ENCODE measurements at places on chromosomes 16 and 17.

DNA sequence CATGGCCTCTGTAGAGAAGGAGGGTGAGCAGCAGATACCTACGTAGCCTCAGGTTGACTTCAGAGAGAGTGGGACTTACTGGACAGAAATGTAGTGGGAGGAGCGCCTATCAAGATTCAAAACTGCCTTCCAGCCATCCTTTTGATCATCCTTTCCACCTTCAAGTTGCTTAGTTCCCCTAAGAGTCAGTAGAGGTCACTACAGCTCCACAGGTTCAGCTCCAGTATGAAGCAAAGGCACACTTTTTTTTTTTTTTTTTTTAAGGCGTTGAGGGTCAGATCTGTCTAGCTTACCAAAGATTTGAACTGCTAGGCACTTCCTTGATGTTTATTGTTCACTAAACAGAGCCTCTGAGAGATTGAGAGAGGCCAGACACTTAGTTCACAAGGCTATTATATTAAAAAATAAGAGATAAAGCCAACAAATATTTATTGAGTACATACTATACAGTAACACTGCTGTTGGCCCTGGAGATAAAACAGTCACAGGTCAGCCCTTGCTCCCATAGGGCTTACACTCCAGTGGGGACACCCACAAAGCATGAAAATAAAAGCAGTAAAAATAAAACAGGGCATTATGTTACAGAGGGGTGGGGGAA, 3.1 kb downstream of the RNF227 start:
- DNase-seq, result peak; percentile 50

- DNase-seq, result no peak
Observed at GRCh38 chr17:60832151-60832585, 154.5 kb downstream of the BCAS3 start.

GRCh38 chr16:76441876-76442275, 164.7 kb downstream of the CNTNAP4 start:
- no peak for DNase-seq

DNA sequence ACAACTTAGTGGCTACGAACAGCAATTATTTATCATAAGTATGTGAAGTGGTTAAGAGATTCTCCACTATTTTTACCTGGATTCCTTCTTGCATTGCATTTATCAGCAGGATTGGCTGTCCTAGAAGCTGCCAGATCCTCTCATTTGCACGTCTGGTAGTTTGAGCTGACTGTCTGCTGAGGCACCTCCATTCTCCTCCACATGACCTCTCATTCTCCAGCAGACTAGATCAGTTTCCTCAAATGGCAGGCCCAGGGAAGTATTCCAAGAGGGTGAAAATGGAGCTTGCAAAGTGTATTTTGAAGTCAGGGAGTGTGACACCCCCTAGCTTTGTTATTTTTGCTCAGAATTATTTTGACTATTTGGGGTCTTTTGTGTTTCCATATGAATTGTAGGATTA, 870.1 kb downstream of the CDH11 start:
- no peak for DNase-seq

DNA sequence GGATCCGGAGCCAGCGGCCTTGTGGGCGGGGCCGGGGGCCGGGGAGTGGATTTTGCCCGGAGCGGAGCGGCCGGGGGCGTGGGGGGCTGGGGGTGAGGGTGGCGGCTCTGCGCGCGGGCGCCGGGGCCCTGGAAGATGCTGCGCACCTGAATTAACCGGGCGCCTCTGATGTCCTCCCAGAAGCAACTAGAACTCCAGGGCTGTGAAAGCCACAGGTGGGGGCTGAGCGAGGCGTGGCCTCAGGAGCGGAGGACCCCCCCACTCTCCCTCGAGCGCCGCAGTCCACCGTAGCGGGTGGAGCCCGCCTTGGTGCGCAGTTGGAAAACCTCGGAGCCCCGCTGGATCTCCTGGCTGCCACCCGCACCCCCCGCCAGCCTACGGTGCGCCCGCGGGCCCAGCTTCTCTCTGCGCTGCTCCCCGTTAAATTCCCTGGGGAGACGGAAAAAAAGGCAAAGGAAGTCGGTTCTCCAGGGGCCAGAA, 549 bp downstream of the SLC26A11 start:
- no peak for DNase-seq

DNA sequence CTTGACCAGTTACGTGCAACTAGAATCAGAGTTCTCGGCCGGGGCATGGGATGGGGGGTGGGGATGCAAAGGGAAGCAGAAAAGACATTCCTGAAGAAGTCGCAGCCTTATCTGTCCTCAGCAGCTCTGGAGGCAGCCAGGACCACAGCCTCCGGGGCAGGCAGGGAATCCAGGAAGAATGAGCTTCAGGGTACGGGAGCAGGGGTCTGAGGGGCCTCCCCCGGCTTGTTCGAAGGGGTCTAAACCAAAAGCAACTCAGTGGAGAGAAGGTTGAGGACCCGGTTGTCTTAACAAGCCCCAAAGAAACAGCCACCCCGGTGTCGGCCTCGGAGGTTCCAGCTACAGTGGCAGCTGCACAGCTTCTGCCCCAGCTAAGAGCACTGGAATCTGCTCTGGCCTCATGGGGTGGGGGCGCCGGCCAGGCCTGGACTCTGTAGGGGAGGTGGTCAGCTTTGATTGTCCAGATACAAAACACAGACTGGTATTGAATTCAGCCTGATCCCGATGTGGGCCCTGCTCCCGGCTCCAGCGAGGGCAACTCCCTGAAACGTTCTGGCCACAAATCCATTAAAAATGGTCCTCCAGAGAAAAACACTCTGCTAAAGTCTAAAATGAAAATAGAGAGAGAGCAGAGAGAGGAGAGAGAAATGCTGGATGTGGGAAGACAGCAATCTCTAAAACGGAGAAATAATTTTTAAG, 7.7 kb downstream of the HOXB4 start:
- DNase-seq, result no peak

- DNase-seq, result no peak
Observed at GRCh38 chr16:28067604-28068379, 4.3 kb upstream of the GSG1L start.

- no peak for DNase-seq
Observed at GRCh38 chr17:44801880-44802279, 28.2 kb downstream of the GJC1 start.

DNA sequence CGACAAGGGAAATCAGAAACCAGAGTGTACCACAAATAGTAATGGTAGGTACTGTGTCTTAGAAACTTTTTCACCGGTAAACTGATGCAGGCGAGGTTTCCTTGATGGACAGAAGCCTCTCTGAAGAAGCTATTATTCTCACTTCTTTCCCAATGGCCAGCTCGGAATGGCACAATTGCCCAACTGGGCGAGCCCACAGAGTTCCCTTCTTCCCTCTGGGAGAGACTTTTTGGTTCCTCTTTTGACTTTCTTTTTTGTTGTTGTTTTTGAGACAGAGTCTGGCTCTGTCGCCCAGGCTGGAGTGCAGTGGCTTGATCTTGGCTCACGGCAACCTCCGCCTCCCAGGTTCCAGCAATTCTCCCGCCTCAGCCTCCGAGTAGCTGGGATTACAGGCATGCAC, 16.9 kb downstream of the SLC43A2 start:
- no peak for DNase-seq

- no peak for DNase-seq
Observed at GRCh38 chr16:29790949-29791844, 646 bp downstream of the KIF22 start.

- peak; percentile 61 for DNase-seq
Observed at GRCh38 chr16:31265329-31266245, 5.8 kb downstream of the ITGAM start.

DNA sequence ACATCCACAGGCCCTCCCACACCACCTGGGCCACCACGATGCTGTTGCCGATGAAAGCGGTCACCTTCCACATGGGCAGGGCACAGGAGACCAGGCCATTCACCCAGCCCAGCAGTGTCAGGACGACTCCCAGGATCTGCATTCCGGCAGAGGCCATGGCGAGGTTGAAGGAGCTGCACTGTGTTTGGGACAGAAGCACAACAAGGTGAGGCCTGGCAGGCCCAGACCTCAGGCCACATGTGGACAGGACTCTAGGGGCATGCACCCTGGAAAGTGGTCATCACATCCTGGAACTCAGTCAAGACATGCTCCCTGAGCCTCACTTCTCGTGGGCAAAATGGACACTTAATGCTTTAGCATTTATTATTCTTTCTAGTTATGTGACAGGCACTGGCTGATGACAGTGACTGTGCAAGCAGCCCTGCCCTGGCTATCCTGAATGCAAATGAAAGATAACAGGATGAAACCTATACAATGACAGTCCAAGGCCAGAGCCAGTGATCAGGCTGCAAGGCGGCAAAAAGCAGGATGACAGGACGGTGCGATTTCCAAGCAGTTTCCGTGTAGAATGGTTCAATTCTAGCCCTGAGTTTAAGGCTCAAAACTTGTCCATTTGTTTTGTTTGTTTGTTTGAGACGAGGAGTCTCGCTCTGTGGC, 2.0 kb downstream of the CLDN6 start:
- no peak for DNase-seq

DNA sequence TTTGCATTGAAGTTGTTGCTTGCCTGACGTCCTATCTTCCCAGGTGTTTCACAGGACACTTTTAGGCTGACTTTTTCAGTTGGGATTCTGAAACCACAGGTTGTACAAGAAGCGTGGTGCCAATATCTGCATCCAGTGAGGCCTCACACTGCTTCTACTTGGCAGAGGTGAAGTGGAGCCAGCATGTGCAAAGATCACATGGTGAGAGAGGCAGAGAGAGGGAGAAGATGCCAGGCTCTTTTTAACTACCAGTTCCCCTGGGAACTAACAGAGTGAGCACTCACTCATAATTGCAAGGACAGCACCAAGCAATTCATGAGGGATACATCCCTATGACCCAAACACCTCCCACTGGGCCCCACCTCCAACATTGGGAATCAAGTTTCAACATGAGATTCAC, 5.8 kb upstream of the ABCA6 start:
- DNase-seq, result no peak

GRCh38 chr17:47423406-47424295, 99.9 kb downstream of the EFCAB13 start:
- DNase-seq, result no peak

GRCh38 chr16:58451265-58451689, 48.7 kb upstream of the NDRG4 start:
- DNase-seq, result no peak

GRCh38 chr17:82884341-82884969, 44.6 kb upstream of the ZNF750 start:
- DNase-seq, result no peak

GRCh38 chr17:68398691-68399637, 58.3 kb downstream of the WIPI1 start:
- DNase-seq, result peak; percentile 81

GRCh38 chr16:88634141-88634993, 4.0 kb upstream of the IL17C start:
- no peak for DNase-seq

DNA sequence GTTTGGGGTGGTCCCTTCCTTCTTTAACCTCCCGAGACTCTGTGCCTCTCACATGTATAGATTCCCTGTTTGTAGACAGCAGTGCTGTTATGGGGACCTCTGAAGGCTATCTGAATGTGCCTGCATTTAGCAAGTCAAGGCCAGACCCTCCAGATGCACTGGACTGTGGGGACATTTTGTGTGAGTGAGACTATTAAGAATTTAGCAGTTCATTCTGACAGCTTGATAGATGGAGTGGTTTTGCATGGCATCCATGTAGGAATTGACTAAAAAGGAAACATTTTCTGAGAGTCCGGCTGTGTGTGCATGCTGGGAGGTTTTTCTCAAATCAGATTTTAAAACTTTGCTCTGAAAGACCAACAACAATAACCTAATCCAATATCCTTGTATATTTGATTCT, 226.3 kb downstream of the MSI2 start:
- no peak for DNase-seq

DNA sequence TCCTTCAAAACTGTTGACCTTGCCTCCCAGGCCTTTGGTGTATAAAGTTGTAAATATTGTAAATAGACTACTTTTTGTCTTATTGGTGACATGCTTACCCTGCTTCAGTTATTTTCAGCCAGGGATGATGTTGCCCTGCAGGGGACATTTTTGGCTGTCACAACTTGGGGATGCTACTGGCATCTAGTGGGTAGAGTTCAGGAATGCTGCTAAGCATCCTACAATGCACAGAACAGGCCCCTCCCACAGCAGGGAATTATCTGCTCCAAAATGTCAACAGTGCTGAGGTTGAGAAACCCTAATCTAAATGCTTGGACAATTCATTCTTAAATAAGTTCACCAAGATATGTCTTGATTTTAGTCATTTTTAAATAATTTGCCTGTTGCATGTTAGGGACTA, 459.8 kb downstream of the PMP22 start:
- no peak for DNase-seq

DNA sequence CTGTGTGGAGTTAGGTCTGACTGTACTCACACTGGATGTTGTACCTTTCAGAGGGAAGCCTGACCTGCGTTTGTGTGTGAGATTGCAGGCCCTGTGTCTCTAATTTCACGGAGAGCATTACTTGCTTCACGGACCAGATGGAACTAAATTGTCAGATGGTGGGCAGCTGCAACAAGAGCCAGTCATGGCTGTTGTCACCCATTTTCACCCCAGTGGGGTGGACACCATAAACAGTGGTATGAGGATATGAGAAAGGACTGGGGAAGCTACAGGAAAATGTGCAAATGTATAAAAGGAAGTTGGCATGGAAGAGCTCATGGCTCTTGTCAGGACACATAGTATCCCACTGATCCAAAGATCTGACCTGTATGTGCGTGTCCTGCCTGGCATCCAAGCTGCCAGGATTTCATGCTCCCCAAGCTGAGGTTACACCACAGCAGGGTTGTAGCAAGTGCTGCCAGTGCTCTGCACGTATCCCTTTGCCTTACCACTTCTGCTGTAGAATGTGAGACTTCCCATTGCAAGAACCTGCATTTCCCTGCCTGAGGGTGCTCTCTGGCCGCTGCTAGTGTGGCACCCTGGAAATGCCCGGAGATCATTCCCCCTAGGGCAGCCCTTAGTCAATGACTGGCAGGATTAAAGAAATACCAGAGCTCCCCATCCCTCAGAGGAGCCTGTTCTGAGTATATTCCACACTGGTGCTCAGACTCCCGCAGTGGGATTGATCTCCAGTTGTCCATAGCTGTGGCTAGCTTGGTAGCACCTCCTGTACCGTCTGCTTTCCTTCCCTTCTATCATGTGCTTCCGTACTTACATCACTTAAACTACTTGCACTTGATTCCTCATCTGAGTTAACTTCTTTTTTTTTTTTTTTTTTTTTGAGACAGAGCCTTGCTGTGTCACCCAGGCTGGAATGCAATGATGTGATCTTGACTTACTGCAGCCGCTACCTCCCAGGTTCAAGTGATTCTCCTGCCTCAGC, 70.4 kb upstream of the TANC2 start:
- DNase-seq, result no peak

Measured in urothelium cell line (cell line).